ENCODE measurements at places on chromosomes 7 and 10.

DNA sequence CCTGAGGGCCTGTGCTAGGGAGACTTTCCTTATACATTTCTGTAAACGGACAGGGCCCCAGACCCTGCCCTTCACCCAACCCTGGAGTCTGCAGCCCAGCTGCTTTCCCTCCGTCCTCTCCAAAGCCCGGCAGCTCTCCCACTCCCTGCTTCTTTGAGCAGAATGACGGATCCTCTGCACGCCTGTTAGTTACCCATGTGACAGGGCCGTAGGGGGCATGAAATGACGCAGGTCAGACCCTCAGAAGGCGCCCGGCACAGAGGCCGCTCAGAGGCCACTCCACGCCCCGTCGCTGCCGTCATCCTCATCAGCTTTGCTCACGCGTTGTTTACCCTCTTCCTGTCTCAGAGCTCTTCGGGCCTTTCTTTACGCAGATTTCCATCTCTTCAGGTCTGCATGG lies 60.2 kb upstream of the MKRN1 start:
- no peak for DNase-seq

- no peak for DNase-seq
Measured at GRCh38 chr7:2873686-2874551, 29.8 kb upstream of the GNA12 start.

- no peak for DNase-seq
Measured at GRCh38 chr7:17134786-17135185, 163.7 kb upstream of the AHR start.

GRCh38 chr7:43265139-43265538 lies 152.7 kb downstream of the HECW1 start:
- DNase-seq: no peak

DNA sequence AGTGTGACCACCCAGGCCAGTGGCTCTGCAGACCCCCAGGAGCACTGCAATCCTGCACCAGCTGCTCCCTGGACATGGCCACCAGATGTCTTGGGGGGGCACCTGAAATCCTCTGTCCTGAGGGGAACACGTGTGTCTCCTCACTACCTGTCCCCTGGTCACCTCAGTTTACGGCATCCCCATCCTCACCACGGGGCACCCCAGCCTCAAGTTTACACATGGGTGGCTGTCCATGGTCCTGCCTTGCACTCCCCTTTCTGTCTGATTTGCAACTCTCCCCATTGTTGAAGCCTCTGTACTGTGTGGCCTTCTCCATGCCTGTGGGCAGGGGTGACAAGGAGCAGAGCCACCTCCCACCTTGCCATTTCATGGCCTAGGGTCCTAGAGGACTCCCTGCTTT lies 67.2 kb downstream of the RAMP3 start:
- no peak for DNase-seq

DNA sequence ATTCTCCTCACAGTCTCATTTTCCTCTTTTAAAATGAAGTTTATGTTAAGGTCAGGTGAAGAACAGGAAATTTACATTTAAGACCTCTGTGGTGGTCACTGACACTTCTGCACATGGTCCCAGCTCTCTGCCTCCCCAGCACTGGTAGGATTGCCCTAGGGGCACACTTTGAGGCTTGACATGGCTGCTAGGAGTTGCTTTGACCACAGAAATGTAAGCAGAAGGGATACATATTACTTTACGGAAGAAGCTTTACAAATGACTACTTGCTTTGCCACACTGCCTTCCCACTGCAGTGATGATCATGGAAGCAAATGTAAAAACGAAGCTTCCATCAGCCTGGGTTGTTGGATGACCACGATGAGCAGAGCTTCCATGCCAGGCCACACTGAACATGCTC lies 53.1 kb upstream of the RSU1 start:
- no peak for DNase-seq
